ENCODE measurements at places on chromosomes 2 and 18. TPM values are rescaled to one million over a fixed set of nuclear protein-coding genes. Genes with fewer than 3 reads are reported as not detected.

Gene POTEC
- total RNA-seq = not detected

Gene LRRC30
- total RNA-seq = 6.2 TPM

- H3K4me3 ChIP-seq = no peak overlapping the region
- no peak overlapping the region for H3K27ac ChIP-seq
- no peak for DNase-seq
- H3K4me1 ChIP-seq = peaks cover 20% of the 10 kb centered on the region
- no peaks in the 10 kb centered on the region for H3K36me3 ChIP-seq
These were observed 19.0 kb downstream of the UBE2E3 start for GRCh38 chr2:180999274-180999964.

DNA sequence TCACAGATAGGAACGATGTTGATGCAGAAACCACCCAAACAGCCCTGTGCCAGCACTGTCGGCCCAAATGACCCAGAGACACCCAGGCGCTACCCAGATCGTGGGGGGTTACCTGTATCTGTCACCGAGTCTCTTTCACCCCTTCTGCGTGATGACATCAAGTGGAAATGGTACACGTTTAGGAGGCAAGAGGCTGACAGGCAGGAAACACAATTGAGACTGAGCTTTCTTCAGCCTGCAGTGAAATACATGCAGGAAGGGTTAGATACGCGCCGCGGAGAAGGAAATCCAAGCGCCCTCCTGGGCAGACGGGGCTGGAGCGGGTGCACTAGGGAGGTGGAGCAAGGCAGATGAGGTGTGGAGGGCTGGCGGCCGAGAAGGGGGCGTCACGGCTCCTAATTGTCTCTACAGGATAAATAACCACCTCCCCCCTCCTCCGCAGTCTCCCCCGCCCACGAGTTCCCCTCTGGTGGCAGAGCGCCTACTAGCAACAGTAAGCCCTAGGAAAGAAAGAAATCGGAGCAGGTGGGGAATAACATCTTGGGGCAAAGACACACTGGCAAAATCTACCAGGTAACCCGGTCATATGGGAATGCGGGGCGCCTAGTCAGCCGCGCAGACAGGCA is at the start of gene RNF152:
RNF152 (minus strand) TSS at position 325 of the 626 bp plus-strand sequence. CDS start 76,544 bp downstream, outside the sequence.
- peak within 1 kb of the TSS; percentile 71 for H3K4me3 ChIP-seq
- no peaks in the 10 kb centered on the region for H3K27me3 ChIP-seq
- DNase-seq = no peak
- no peaks in the 10 kb centered on the region for H3K36me3 ChIP-seq
- peak within 1 kb of the TSS; percentile 66 for H3K27ac ChIP-seq

DNA sequence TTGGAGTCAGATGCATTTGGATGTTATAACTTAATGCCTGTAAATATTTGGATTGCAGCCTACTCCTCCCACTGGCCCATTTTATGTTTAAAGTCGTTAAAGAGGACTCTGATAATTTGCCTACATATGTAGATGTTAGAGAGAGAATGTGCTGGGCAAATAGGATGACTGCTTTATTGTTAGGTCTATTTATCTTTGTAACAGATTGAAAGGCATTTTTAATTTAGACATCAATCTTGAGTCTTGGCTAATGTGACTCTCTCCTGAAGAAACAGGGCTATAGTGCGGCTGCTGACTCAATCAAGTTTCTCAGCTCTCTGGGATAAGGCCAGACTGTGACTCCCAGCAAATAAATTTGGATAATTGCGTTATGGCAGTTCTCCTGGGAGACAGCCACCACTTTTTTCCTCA is 1101.4 kb downstream of the CBLN2 start:
- H3K27ac ChIP-seq = no peak overlapping the region
- no peaks in the 10 kb centered on the region for H3K4me1 ChIP-seq
- H3K36me3 ChIP-seq = no peaks in the 10 kb centered on the region

DNA sequence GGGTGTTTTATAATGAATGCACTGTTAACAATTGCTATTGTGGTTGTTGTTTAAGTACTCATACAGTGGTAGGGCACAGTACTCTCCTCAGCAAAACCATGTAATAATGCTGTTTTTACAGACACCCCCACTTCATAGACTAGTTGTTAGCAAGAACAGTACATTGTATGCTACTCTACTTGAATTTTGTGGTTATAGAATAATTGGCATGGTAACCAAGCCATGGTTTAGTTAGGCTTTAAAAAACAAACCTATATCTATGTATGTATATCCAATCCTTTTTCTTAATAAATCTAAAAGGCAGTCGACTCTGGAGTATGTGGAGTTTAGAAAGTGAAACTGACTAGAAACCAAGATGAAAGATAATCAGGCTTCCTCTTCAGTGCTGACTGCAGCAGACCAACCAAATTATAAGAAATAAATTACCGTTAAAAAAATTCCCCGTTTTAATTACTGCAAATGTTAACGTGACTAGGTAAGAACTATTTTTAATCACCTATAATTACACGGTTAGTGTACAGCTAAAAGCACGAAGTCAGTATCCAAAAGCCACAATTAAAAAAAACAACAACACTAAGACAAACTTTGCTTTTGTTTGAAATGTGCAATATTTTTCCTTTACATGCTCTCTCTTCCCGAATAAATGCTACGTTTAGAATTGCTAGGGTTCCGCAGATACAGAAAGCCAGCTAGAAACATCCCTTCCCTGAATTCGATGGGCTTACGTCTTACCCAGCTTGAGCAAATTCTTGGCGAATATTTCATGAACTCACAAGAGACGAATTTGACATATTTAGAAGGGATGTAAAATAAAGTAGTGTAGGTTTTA is 113.3 kb upstream of the SERTAD2 start:
- peak overlapping the region; percentile 91 for H3K4me3 ChIP-seq
- no peaks in the 10 kb centered on the region for H3K36me3 ChIP-seq
- H3K4me1 ChIP-seq = peaks cover 4% of the 10 kb centered on the region
- DNase-seq = no peak
- peak overlapping the region; percentile 99 for H3K27ac ChIP-seq

DNA sequence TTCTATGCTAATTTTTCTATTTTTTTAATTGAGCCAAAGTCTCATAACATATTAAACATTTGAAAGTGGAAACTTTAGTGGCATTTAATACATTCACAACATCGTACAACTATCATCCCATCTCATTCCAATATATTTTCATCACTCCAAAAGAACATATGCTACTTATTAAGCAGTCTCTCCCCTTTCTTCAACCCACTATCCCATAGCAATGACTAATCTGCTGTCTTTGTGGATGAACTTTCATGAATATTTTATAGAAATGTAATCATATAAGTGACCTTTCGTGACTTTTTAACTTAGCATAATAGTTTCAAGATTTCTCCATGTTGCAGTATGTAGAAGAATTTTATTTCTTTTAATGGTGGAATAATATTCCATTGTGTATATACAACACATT is 90.3 kb downstream of the CCDC178 start:
- no peaks in the 10 kb centered on the region for H3K36me3 ChIP-seq
- H3K27me3 ChIP-seq = no peaks in the 10 kb centered on the region
- DNase-seq = no peak
- no peak overlapping the region for H3K4me3 ChIP-seq

DNA sequence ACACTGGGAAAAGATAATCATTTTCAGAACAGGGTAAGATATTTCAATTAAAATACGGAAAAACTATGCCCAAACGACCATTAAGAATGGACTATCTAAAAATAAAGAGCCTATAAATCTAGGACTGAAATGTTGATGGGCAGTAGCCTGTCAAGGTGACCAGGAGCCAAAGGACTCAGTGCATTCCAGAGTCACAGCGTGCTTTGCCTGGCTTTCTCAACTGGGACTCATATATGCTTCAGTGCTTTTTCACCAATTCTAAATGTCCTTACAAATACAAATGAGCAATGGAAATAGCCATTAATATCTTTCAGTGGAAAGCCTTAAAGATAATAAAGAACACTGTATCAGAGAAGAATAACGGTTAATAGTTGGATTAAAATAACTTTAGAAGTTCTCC is 35.4 kb downstream of the PREPL start:
- H3K36me3 ChIP-seq = peaks cover 62% of the 10 kb centered on the region
- peak overlapping the region; percentile 71 for H3K27ac ChIP-seq
- H3K4me3 ChIP-seq = no peak overlapping the region
- no peaks in the 10 kb centered on the region for H3K27me3 ChIP-seq

GRCh38 chr2:9954136-9954535 is 2.6 kb downstream of the GRHL1 start:
- DNase-seq = no peak
- no peaks in the 10 kb centered on the region for H3K27me3 ChIP-seq
- peaks cover 5% of the 10 kb centered on the region for H3K4me1 ChIP-seq
- H3K27ac ChIP-seq = no peak overlapping the region

DNA sequence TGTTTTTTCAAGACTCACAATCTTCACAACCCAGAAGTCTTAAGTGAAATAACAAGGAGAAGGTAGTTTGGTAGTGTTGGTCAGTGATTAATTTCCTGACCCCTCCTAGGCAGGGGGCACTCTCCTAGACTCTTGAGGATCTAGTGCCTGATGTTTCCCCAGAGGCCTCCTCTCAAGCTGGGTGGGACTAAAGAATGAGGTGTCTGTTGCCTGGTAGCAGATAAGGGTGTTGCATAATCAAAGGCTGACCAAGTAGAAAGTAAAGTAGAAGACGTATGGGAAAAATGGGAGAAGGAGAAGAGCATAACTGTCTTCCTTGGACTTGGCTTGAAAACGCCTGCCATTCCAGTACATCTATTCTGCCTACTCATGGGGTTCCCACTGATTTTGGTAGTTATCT is 37.8 kb downstream of the VIT start:
- no peaks in the 10 kb centered on the region for H3K36me3 ChIP-seq
- no peak overlapping the region for H3K27ac ChIP-seq
- DNase-seq = no peak
- no peaks in the 10 kb centered on the region for H3K4me1 ChIP-seq
- no peaks in the 10 kb centered on the region for H3K27me3 ChIP-seq
